ENCODE measurements at places on chromosomes 6 and 20.
A peak's percentile ranks its signal among the peaks of the same experiment; 100 is the strongest.

GRCh38 chr6:17721671-17722070, 14.9 kb upstream of the NUP153 start:
- no peak for DNase-seq

GRCh38 chr6:148689168-148689567, 57.7 kb upstream of the UST start:
- DNase-seq = no peak

GRCh38 chr6:36824253-36824652, 15.0 kb downstream of the CPNE5 start:
- DNase-seq = no peak

- DNase-seq = no peak
These were observed 67.3 kb downstream of the SLC22A23 start for GRCh38 chr6:3389390-3390167.

DNA sequence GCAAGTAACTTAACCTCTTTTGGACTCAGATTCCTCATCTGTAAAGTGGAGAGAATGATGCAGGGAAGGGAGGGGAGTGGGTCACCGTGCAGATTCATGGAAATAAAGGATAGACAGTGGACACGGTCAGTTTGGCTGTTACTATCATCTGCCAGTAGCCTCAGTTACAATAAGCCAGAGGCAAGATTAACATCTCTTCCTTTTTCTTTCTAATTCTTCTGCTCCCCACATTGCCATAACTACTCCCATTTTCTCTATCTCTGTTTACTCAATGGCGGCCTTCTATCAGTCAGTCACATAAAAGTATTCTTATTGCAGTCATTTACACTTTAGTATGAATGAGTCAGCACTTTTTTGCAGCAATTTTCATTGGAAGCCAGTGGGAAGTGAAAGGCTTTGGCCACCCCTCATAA, 49.2 kb downstream of the PPP1R16B start:
- DNase-seq = no peak

DNA sequence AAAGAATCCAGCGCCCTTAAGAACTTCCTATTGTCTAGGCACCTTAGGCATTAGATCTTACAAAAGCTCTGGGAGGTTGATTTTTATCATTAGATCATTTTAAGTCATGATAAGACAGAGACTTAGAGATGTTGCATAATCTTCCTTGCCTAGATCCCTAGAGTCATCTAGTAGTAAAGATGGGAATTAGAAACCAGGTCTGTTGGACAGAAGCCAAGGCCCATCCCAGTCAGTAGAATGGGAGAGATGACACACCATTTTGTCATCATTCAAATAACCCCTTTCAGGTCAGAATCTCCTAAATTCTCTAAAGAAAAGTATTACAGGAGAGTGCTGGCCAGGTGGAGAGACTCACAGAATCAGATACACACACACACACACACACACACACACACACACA, 579.1 kb downstream of the BMP2 start:
- DNase-seq = no peak

- no peak for DNase-seq
These were observed 850.5 kb upstream of the MAP3K7 start for GRCh38 chr6:91437315-91437729.

DNA sequence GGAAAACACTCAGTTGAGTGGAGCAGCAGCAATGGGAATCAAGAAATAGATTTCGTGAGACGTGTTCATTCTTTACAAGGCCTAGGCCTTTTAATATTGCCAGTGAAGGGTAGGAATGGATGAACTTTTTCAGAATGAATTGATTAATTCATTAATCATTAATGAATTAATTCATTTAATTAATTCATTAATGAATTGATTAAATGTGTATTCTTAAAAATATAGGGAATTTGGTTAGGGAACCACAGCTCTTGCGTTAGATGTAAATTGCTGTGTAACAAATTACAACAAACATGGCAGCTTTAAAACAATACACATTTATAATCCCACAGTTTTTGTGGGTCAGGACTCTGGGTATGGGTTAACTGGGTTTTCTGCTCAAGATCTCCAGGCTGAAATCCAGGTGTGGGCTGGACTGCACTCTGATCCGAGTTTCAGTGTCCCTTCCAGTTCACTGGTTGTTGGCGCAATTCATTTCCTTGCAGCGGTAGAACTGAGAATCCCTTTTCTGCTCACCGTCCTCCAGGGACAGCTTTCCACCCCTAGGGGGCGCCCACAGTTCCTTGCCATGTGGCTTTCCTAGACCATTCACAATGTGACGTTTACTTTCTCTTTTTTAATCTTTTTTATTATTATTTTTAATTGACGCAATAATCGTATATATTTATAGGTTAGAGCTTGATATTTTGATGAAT, 32.8 kb upstream of the BCAS1 start:
- DNase-seq = peak; percentile 49

DNA sequence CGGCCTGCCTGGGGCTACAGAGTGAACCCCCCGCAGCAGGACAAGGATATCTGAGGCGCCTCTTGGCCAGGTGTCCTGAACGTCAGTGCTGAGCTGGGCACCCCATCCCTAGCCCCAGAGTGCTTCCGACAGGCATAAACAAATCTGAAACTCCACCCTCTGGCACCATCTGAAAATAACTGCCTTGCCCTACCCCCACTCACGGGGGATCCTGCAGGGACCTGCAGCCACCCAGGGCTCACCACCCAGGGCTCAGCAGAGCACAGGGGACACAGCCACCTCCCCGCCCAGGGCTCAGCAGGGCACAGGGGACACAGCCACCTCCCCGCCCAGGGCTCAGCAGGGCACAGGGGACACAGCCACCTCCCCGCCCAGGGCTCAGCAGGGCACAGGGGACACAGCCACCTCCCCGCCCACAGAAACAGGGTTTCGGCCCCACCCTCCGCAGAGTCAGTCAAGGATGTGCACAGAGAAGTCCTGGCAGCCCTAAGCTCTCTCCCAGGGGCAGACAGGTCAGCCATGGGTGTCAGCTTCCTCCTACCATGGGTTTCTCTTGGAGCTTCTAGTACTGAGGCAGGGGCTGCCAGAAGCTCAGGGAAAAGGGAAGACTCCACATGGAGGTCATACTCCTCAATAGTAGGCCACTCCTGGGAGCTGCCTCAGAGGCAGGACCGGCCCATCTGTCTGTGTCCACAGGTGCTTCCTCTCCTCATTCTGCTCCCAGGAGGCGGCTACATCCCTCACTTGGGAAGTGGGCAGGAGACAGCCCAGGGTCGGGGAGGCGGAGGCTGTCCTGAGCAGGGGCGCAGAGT, 4.6 kb downstream of the UCKL1 start:
- no peak for DNase-seq

GRCh38 chr20:34069341-34070078, 42.5 kb downstream of the EIF2S2 start:
- DNase-seq = peak; percentile 78

- peak; percentile 90 for DNase-seq
These were observed 126.5 kb downstream of the MYLK4 start for GRCh38 chr6:2624177-2624576.

GRCh38 chr20:4297127-4297826, 281.9 kb upstream of the RNF24 start:
- peak; percentile 31 for DNase-seq

DNA sequence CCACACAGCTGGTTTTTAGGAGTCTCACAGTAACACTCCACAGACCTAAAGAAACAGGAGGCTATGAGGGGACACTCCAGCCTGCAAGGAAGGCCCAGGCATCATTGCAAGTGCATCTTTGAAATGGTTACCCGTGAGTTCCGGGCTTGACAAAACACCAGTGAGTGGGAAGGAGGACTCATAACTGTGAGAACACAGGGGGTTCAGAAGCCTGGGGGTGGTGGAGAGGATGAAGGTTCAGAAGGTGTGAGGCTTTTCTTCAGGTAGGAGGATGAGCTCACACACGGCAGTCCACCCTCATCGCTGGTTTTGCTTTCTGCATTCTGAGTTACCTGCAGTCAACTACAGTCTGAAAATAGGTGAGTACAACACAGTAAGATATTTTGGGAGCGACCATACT, 39.9 kb downstream of the MAP7 start:
- no peak for DNase-seq

DNA sequence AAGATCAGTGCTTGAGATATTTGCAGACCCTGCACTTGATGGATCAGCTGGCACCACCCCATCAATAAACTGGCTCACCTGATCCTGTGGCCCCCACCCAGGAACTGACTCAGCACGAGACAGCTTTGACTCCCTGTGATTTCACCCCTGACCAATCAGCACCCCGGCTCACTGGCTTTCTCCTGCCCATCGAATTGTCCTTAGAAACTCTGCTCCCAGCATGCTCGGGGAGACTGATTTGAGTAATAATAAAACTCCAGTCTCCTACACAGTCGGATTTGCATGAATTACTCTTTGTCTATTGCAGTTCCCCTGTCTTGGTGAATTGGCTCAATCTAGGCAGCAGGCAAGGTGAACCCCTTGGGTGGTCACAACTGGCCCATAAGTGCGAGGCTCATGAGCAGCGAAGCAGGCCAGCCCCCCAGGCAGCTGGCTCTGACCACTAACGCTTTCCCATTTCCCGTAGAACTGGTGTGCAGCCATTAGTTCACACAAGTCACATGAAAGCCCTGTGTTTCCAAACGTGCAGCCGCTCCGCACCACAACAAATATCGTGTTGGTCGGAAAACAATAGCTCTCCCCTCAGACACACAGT, 79.6 kb downstream of the RSPH3 start:
- no peak for DNase-seq

DNA sequence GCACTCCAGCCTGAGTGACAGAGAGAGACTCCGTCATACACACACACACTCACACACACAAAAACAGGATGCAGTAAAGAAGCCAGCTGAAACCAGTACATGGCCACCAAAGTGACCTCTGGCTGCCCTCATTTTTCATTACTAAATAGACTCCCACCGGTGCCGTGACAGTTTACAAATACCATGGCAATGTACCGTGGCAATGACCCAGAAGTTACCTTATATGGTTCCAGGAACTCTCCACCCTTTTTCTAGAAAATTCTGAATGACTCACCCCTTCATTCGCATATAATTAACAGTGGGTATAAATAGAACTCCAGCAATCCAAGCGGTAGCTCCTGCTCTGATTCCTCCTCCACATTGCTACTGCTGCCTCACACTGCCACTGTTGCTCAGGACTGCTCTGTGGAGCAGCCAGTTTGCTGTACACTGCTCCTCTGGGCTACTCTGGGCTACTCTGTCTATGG, 57.7 kb downstream of the SNX5 start:
- peak; percentile 66 for DNase-seq

DNA sequence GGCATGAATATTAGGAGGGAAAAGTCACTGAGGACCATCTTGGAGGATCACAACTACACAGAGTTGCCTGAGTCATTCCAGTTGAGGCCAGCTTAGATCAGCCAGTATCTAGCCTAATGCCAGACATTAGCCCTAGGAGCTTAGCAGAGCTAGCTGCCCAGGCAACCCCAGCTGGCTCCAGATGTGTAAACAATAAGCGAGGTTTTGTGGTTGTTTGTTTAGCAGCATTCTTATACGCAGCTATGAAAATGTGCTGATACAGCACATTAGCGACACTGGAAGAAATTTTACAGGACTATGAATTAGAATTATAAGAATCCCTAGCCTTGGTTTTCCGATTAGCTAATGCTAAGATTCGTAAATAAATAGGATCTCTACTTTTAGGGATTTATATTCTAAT, 59.3 kb downstream of the BTBD3 start:
- no peak for DNase-seq

DNA sequence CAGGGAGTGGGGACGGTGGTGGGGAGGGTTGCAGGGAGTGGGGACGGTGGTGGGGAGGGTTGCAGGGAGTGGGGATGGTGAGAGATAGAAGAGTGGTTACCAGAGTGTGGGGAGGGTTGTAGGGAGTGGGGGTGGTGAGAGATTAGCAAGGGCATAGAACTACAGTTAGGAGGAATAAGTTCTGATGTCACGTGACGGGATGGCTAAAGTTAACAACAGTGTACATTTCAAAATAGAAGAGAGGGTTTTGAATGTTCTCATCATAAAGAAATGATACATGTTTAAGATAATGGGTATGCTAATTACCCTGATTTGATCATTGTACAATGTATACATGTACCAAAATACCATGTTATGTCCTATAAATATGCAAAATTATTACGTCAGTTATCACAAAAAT, 57.6 kb upstream of the FRMD1 start:
- no peak for DNase-seq

- DNase-seq = no peak
These were observed 23.9 kb upstream of the AHI1 start for GRCh38 chr6:135521431-135521830.

GRCh38 chr6:31879901-31880300, 1.1 kb upstream of the SLC44A4 start:
- DNase-seq = no peak

GRCh38 chr6:123520217-123520616, 116.5 kb downstream of the TRDN start:
- DNase-seq = no peak

DNA sequence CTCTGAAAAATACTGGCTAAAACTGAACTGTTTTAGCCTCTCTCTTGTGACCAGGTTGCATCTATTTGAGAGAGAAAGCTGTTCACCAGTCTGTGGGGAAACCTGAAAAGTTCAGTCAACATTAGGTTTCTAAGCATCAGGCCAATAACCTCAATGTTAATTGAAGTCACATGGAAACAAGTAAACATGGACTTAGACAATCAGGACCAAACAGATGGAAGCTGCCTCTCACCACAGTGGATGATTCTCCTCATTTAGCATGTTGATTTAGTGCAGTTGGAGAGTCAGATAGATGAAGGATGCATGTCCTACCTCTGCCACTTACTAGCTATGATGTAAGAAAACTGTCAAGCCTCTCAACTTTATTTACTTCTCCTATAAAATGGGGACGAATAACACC, 18.2 kb downstream of the SCGN start:
- no peak for DNase-seq

DNA sequence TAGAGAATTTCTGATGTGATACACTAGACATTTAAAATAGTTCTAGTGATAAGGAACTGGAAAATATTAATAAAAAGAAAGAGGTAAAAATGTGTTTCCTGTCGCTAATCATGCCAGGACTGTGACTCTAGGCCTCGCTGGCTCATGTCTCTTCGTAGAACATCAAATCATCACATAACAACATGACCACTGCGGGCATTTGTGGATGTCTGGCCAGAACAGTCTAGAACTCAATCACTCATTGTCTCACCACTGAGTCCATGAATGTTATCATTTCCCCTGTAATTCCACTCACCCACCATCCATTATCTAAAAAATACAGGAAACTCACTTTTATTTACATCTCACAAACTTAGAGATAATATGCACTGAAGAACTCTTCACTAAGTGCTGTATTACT, 3.4 kb downstream of the HMGN3 start:
- no peak for DNase-seq

- DNase-seq = no peak
These were observed 441.9 kb downstream of the CD109 start for GRCh38 chr6:74137911-74138310.
